ENCODE measurements at places on chromosomes 4 and X.
A peak's percentile ranks its signal among the peaks of the same experiment; 100 is the strongest.

DNA sequence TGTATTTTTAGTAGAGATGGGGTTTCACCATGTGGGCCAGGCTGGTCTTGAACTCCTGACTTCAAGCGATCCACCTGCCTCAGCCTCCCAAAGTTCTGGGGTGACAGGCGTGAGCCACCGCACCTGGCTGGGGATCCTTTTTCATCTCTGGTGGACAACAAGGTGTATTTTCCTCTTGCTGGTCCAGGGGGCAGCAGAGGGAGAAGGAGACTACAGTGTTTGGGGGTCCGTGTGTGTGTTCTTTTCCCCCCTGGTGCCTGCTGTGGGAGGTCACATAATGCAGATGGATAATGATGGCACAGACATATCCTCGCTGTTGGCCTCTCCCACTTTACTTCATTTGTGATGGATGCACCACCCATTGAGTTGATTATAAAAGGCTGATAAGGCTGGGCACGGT, 39.0 kb upstream of the CD99 start:
- no peak for DNase-seq

DNA sequence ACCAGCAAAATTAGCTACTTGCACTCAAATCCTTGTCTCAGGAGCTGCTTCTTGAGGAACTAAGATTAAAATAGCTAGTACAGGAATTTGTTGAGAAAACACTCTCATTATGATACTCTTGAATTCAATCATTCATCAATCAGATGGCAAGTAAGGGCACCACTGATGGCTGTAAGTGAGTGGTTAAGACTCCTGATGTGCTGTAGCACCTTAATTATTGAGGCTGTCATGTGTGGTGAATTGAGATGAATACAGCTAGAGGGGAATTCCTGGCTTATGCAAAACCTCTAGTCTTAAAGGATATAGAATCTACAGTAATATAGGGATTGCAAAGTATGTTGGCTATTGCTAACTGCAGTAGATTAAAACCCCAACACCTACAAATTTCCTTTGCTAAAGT, 509.1 kb downstream of the IQCM start:
- no peak for DNase-seq

- DNase-seq = no peak
Measured at GRCh38 chr4:100826067-100826466, 308.2 kb upstream of the EMCN start.

- no peak for DNase-seq
Measured at GRCh38 chr4:89482926-89483595, 175.5 kb upstream of the GPRIN3 start.

DNA sequence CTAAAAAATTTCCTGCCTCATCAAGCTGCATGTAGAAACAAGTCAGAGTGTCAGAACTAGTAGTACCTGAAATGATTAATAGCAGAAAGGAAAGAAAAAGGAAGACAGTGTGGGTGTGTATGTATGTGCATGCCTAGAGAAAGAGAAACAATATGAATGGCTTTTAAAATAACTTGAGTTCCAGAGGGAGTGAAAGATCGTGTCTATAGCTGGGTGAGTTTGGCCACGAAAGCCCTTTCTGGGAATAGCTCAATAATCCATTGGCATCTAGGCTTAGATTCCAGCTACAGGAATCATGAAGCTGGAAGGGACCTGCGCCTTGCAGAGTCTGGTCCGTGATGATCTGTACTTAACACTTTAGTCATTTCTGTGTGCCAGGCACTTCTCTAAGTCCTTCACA, 195.6 kb downstream of the RAPGEF2 start:
- no peak for DNase-seq

DNA sequence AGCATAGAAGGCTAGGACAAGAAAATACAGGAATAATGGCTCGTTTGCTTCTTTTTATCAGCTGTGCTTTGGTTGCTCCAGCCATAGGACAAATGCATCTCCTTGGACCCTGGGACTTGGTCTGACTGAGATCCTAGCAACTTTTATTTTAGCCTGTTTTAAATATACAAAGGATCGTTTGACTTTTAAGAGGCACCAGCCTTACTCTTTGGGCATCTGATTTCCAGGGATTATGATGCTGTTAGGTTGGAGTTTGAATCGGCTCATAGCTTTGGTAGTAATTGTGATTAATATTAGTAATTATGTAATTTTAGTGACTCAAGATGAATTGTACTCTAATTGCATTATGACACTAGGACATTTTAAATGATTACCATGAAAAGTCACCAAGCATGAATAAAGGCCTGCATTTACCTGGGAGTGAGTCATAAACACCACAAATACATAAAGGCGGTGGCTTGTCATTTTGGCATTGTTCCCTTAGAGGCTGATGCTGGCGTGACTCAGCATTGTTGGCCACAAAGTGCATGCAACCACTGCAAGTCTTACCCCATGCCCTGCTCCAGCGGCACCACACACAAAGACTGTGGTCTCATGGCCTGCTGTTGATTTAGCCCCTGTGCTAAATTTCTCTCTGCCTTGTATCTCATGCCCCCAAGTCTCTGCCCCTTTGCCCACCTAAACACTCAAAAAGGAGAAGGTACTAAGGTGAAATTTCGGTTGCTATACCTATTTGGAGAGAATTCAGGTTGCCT, 12.4 kb downstream of the GPAT3 start:
- no peak for DNase-seq

DNA sequence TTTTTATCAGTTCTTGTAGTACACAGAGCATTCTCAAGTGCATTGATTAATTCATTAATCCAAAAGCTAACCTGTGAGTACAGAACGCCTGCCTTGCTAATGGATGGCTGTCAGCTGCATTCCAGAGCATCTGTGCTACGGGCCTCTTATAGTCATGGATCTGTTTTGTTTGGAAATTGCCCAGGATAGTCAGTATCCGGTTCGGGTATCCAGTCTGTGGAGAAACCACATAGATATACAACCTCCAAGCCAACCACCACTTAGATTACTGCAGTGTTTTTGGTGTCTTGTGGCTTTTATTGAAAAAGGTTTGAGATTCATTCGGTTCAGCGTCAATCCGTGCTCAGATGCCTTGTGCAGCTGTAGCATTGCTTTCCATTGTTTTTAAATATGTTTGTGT, 4.0 kb downstream of the LAP3 start:
- DNase-seq = no peak

GRCh38 chrX:110044346-110045249, 41.7 kb downstream of the TMEM164 start:
- no peak for DNase-seq

- DNase-seq = no peak
Measured at GRCh38 chr4:169185133-169185956, 85.4 kb downstream of the SH3RF1 start.

DNA sequence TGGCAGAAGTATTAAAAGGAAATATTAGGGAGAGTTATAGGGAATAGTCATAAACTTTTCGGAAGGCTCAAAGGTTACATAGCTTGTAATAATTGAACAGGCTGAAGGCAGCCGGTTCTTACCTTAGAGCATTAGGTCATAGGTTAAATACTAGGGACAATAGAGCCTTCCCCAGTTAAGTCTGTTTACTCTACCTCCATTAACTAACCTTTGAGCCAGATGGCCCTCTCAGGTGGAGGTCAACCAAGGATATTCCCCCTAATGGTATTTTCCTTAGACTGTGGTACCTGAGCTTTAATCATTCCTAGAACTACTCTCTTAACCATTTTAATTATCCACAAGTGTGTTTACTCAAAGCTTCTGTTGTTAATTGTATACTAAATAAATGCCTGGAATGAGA, 920.9 kb upstream of the PABPC4L start:
- no peak for DNase-seq

GRCh38 chr4:30714408-30715031, 5.6 kb upstream of the PCDH7 start:
- no peak for DNase-seq

DNA sequence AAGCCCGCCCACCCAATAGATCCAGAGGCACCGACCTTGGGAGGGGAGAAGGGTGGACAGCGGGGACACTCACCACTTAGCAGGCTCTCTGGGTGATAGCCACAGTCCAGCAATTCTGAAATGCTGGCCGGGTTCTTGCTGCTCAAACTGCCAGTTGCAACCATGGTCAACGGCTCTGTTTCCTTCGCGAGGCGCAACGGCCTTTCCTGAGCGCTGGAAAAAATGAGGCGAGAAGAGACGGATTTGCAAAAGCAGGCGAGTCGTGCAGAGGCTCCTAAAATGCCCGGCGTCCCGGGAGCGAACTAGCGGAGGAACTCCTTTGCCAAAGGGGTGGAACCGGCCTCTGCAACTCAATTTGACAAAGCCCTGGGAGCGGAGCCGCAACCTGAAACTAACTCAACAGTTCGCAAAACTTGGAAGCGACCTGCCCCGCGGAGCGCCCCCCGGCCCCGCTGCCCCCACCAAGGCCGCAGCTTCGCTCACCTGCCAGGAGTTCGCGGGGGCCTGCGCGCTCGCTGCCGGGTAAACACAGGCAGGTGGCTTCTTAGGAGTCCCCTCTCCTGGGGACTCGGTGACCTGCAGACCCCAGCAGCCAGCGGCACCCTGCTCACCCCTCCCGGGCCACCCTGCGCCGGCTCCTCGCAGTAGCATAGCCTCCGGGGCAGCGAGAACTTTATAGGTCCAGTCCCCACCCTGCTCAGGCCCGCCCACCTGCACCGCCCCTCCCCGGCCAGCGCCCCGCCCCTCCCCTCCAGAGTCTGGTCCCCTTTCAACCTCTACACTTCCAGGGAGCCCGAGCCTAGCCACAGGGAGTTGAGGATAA, at the start of gene DDIT4L:
Gene DDIT4L (minus strand): TSS at position 649 of the 823 bp plus-strand sequence. CDS start 485 bp downstream, at position 164.
- DNase-seq = peak; percentile 40

DNA sequence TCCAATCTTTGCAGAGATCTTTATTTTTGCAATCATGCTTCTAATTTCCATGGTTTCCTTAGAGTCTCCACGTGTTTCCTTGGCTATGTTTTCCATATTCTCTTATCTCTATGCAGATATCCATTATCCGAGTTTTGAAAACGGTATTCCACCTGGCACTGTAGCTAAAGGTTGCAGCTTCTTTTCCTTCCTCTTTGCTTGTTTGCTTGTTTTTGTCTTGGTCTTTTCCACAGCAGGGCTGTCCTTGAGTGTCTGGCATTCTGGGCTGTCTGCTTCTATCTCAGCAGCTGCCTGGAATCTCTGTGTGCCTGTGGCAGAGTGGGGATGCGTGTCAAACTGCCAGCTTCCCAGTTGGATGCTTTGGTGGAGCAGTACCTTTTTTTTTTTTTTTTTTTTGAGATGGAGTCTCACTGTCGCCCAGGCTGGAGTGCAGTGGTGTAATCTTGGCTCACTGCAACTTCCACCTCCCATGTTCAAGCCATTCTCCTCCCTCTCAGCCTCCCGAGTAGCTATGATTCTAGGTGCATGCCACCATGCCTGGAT, 46.9 kb downstream of the WFS1 start:
- DNase-seq = no peak

- no peak for DNase-seq
Measured at GRCh38 chrX:15451913-15452312, 41.2 kb downstream of the PIR start.

DNA sequence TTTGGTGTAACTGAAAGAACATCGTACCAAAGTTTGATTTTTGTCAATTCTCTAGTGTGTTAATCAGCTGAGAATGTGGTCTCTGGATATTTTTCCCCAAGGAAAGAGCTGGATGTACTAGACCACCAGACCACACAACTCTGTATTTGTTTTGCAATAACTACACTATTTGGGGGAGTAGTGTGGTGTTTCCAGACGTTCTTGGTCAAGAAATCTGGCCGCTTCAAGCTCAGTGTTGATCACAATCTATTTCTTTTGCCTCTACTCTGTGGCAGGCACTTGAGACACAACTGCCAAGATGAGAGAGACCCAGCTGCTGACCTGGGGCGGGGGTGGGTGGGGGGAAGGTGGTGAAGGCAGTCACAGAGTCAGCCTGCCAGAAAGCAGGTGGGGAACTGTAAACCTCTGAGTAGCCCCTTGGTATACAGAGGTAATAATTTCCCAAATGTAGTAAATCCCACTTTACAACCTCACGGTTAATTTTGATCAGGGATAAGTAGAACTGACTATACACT, 30.6 kb downstream of the PTTG2 start:
- no peak for DNase-seq

DNA sequence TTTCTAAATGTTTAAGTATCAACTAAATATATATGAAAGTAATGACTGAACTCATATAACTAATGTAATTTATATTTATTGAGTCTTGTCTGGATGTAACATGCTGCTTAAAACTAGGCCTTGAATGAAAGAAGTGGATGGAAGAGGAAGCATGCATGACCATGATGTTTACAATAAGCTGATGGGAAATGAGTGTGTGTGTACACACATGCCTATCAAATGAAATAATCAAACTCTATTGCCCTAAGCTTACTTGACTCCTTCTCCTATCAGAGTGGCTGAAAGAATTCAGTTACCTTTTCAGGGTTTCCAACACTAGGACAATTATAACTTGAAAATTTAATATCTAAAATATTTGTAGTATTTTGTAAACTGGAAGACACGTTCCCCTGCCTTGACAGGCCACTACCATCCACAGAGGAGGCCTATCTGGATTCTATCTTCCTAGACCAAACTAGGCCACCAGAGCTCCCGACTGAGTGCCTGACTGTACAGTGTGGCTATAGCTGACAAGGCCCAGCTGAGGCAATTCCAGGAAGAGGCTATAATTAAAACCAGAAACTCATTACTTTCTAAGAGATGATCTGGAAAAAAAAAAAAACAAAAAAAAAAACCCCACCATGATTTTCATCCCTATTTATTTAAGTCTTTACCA, 7.6 kb downstream of the ARSJ start:
- no peak for DNase-seq

DNA sequence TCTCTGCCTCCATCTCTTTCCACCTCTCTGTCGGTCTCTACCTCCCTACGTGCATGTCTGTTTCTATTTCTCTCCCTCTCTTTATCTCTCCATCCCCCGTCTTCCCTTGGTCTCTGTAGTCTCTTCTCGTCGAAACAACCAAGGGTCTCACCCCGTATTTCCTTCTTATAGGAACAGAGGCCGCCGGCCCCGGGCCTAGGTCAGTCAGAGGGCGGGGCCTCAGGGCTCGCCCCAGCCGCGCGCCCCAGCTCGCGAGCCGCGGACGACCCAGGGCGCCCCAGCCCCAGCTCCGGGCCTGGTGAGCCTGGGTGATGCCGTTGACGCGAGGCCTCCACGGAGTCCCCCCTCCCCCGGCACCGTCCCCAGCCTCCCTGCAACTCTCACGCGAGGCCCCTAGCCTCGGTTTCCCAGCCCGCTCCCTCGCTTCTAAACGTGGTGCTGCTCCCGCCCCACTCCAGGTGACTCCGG, 6.6 kb downstream of the TIMM17B start:
- no peak for DNase-seq

DNA sequence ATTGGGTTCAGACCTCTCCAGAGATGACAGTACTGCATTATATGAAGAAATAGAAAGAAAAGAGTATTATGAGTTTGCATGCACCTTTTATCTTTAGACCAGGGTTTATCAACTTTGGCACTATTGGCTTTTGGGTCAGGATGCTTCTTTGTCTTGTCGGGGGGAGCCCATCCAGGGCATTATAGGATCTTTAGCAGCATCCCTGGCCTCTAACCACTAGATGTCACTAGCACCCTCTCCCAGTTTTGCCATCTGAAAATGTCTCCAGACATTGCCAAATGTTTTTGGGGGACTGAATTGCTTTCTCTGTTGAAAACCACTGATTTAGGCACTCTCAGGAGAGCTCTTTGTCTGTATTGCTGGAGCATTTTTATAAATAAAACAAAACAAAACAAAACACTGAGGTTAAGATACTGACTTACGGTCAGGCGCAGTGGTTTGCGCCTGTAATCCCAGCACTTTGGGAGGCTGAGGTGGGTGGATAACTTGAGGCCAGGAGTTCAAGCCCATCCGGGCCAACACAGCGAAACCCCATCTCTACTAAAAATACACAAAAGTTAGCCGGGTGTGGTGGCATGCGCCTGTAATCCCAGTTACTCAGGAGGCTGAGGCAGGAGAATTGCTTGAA, 23.6 kb downstream of the CA5B start:
- DNase-seq = no peak

Measured in right renal cortex interstitium (tissue), 3 donors.